ENCODE measurements at places on chromosomes 2 and 18.

DNA sequence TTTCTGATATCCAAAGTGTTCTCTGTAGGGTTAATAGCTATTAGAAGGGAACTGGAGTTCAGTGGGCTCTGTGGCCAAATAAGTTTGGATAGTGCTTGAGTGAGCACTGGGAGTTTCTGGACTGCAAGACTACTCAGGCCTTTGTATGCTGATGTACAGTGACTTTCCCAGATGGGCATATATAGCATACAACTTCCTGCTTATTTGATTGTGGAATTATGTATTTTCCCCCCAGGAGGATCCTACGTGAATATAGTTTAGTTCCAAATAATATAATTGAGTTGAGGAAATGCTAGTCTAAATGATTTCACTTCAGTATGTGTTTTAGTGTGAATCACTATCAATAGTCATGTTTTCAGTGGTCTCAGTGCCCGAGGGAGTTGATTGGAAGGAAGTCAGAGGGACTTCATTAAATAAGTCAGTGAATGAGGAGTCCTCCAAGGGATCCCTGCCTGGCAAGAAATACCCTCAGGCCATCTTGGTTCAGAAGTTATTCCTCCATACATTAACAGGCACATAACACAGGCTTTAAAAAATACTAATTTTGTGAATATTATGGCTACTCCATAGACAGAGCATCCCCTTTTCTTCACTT, 251.4 kb downstream of the PRKCE start:
- DNase-seq, result no peak

GRCh38 chr2:164784376-164784775, 57.2 kb downstream of the COBLL1 start:
- no peak for DNase-seq

DNA sequence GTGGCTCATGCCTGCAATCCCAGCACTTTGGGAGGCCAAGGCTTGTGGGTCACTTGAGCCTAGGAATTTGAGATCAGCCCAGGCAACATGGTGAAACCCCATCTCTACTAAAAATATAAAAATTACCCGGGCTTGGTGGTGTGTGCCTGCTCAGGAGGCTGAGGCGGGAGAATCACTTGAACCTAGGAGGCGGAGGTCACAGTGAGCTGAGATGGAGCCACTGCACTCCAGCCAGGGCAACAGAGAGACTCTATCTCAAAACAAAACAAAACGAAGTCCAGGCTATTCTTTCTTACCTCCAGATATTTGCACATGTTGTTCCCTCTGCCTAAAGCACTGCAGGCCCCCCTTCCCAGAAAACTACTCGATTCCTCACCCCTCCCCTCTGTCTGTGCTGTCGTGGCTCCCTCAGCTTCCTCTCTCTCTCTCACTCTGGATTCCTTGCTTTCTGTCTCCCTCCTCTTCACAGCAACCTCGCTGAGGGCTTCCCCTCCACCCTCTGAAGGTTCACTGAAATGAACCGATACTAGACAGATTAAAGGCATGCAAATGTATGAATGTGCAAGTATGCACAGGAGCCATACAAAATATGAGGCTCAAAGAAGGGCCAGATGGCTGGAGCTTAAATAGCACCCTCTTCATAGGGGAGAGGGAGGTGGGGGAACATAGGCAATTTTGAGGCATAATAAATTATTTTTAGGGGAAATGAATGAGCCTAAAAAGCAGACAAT, 18.5 kb downstream of the TMEM177 start:
- DNase-seq, result no peak

GRCh38 chr2:226048611-226049010, 649.1 kb downstream of the NYAP2 start:
- no peak for DNase-seq

GRCh38 chr2:27133195-27133875, 1.1 kb downstream of the PREB start:
- DNase-seq, result no peak

- no peak for DNase-seq
Measured at GRCh38 chr2:85839461-85839860, 49.3 kb downstream of the ST3GAL5 start.

- no peak for DNase-seq
Measured at GRCh38 chr18:26056291-26056690, 34.1 kb downstream of the SS18 start.

DNA sequence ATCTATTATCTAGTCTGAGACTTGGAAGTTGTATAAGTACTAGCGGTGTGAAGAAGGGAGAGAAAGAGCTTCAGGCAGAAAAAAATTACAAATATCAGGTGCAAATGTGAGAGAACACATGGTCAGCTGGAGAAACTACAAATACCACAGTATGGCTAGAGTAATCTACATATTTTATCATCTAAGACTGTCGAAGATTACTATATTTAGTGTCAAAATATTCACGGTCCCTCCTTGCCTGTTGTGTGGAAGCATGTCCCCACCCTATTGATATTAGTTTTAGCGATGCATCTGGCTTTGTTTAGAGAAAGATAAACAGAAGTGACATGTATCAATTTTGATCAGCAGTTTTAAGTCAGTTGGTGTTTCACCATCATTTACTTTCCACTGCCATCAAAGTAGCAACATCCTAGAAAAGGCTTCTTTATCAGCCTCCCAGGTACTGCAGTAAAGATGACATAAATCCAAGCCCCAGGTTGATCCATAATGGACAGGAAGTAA, 90.5 kb upstream of the ITGA4 start:
- DNase-seq, result no peak

GRCh38 chr2:72325592-72326422, 178.1 kb upstream of the CYP26B1 start:
- DNase-seq, result no peak

- DNase-seq, result no peak
Measured at GRCh38 chr18:38526922-38527321, 961.3 kb upstream of the CELF4 start.

GRCh38 chr2:101446869-101447268, 28.0 kb downstream of the RFX8 start:
- no peak for DNase-seq

DNA sequence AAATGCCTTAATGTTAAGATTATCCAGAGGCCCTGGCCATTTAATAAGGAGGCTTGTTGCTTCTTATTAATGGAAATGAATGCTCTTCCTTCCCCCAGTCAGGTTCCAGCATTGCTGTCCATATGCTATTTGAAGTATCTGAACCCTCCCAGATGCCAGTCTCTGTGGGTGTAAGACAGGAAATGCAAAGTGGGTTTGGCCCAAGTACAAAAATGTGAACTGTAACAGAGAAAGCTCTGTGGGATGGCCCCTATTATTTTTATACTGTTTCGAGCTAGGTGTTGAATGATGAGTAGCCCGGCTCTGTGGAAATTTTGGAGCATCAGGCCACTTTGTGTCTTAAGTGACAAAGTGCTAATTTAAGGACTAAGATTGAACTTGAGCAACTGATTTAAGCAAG, 141.0 kb downstream of the UXS1 start:
- no peak for DNase-seq

- DNase-seq, result no peak
Measured at GRCh38 chr2:25558262-25558661, 115.1 kb downstream of the DTNB start.

DNA sequence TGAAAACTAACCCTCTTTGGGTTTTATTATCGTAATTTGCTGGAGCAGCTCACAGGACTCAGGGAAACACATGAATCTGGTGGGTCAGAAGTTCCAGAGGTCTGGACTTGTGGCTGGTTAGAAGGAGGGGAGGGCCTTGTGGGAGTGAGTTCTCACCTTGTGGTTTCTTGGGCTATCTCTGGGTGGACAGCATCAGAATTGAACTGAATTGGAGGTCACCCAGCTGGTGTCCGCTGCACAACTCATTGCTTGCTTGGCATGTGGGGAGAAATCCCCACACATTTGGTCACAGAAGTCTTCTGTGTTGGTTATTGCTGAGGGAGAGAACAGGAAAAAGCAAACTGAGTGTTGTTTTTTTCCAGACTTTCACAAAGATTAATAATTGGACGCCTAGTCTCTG, 27.5 kb downstream of the ZNF892 start:
- DNase-seq, result no peak

Measured in stimulated activated CD8-positive, alpha-beta memory T cell treated with anti-CD3 and anti-CD28 coated beads, Interleukin-4, amount 100 ng/mL, for 1 hour (primary cell).